ENCODE measurements at places on chromosomes 12 and 14.

DNA sequence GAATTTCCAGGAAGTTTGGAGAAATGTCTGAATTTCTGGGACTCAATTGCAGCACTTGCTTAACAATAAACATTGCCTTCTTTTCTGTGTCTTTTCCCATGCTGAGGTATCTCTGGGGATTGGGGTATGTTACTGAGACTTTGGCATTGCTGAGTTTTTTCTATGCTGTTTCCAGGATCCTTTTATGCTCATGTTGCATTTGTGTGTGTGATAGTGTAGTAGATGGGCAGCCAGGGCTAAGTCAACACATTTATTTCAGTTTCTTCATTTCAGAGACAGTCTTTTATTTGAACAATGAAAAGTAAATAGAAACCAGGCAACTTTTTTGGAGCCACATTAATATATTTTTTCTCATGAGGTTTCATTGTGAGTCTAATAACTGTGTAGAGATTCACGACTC is 1160.3 kb upstream of the TMEM132C start:
- DNase-seq = no peak

- no peak for DNase-seq
Measured at GRCh38 chr12:39364196-39364595, 78.7 kb downstream of the KIF21A start.

DNA sequence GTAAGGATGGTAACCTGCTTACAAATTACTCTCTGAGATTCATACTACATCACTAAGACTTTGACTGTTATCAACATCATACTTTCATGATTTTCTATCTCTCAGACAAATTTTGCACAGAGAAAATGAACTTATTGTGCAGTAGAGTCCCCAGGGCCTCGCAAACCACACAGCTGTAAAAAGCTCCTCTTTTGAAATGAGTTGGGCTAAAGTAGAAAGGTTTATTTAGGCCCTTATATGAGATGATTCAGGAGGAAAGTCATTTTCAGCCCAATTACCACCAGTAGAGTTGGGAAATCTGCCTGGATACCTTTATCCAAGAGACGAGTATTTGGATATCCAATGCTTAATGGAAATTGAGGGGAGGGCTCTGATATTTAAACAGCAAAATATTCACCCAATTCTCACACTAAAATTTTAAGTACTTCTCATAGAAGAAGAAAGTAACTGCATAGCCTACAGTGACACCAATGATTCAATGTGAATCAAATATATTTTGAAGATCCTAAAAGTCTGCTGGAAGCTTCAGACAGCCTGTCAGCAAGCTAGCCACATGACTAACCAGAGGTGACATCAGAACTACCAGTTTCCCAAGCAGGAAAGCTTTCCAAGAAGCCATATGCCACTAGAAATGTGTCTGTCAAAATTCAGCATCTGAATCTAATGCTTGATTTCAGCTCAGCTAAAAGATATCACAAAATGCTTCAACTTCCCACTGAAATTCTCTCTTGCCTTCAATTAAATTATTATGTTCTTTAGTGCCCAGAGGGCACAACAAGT is 190.1 kb upstream of the SYT1 start:
- no peak for DNase-seq

- DNase-seq = no peak
Measured at GRCh38 chr12:115160271-115161128, 476.5 kb upstream of the TBX3 start.

DNA sequence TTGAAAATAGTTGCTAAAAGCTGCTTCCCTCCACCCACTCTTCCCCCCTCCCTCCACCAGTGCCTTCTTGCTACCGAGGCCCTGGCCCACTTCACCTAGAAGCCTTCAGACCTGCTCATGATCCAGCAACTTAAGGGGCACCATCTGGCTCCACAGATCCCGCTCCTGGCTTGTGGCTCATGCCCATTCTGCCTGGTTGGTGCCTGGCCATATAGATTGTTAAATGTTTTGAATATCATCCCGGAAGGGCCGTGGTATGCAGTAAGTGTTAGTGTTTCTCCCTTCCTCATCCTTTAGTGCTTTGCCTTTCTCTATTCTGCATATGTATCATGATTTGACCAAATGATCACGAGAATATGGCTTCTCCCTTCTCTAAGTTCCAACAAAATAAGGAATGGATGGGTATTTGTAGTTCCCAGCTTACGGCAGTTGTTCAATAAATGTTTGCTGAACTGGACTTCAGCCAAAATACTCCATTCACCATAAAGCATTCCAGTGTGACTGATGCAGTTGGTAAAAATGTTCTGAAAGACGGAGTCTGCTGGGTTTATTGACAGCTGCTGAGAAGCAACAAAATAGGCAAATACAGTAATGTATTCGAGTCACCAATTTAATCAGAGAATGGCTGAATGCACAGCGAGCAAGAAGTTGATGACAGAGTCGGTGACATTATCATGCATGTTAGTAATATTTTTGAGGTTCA is 30.7 kb downstream of the GRIP1 start:
- DNase-seq = no peak

DNA sequence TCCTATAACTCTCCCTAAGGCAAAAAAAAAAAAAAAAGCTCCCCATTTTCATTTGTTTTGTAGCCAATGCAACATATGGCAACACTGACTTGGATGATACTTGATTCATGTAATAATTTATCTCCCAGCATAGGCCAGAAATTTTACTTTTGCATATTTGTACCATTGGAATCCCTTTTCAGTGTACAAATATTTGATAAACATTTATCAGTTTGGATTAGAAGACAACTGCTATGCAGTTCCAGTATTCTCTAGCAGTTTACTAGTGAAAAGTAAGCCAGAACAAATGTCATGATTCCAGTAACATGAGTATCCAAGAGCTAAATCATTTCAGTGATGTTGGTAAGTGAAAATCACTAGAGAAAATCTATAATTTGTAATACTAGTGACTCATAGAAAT is 392.3 kb downstream of the CCER1 start:
- DNase-seq = no peak

DNA sequence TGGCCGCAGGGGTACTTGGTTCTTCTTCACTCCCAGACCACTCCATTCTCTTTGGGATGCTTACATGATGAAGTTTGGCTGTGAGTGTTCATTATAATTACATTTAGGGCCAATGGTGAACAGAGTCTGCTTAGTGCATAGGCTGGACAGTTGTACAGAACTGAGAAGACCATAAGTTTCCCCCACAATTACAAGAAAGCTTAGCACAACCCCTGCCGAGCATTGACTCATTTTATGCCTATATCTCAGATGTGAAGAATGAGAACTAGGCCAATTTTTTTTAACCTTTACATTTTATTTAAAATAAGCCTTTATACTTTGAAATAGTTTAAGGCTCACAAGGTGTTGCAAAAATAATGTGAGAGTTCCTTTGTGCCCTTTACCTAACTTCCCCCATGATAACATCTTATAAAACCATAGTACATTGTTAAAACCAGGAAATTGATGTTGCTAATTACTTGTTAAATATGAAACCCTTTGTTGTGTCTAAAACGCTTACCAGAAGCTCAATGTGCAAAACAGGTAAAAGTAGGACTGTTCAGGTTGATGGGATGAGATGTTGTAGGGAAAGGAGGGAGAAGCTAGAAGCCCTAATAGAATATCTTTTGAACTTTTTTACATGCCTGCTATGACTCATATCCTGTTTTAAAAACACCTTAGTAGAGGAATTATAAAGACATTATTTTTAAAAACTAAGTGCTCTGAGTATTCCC is 47.2 kb downstream of the ALDH1L2 start:
- no peak for DNase-seq

DNA sequence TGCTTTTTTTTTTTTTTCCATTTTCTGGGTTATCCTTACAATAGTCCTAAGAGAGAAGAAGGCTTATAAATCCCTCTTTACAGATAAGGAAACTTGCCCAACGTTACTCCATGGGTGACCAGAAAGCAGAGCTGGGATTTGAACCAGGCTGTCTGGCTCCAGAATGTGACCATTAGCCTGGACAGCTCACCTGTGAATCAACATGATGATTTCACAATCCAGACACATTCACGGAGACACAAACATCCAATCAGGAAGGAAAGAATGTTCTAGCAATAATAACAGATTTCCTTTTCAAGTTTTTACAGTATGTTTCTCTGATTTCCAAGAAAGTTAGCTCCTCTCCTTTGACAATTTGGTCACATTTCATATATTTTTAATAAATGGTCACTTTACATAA is 118.3 kb downstream of the GALC start:
- DNase-seq = no peak

GRCh38 chr12:112480931-112481330 is 62.2 kb downstream of the PTPN11 start:
- no peak for DNase-seq

GRCh38 chr14:103014466-103015228 is 42.7 kb downstream of the CDC42BPB start:
- no peak for DNase-seq

GRCh38 chr12:46675736-46676135 is 150.1 kb downstream of the SLC38A4 start:
- no peak for DNase-seq

- DNase-seq = no peak
Measured at GRCh38 chr14:99041820-99042174, 230.2 kb downstream of the BCL11B start.

- no peak for DNase-seq
Measured at GRCh38 chr14:84988357-84988756, 541.6 kb upstream of the FLRT2 start.

- DNase-seq = peak; percentile 63
Measured at GRCh38 chr12:121579981-121580868, 598 bp downstream of the KDM2B start.

GRCh38 chr12:9646794-9647781 is 22.4 kb upstream of the CLEC2D start:
- DNase-seq = no peak

DNA sequence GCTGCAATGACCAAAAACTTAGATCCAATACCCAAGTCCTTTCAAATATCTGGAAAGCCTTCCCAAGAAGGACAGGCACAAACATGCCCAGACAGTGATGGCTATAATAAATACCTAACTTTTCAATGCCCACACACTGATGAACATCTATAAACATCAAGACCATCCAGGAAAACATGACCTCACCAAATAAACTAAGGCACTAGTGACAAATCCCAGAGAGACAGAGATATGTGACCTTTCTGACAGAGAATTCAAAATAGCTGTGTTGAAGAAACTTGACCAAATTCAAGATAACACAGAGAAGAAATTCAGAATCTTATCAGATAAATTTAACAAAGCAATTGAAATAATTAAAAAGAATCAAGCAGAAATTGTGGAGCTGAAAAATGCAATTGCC is 38.7 kb upstream of the INSM2 start:
- no peak for DNase-seq

GRCh38 chr14:89458713-89459420 is 41.8 kb upstream of the FOXN3 start:
- no peak for DNase-seq

DNA sequence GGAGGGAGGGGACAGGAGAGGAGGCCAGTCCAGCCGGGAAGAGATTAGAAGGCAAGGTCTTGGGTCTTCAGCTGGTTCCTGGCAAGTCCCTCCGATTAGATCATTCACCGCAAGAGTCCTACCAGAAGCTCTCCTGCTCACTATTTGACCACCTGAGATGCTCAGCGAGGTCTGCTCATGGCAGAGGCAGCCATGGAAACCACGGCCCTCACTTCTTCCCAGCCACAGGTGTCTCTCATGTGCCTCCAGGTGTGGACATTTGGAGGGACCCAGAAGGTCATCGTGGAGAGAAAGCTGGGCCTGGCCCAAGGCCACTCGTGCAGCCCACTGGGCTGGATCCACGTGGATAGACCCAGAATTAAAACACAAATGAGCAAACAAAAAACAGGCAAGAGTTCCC is 99.5 kb downstream of the DICER1 start:
- DNase-seq = no peak

DNA sequence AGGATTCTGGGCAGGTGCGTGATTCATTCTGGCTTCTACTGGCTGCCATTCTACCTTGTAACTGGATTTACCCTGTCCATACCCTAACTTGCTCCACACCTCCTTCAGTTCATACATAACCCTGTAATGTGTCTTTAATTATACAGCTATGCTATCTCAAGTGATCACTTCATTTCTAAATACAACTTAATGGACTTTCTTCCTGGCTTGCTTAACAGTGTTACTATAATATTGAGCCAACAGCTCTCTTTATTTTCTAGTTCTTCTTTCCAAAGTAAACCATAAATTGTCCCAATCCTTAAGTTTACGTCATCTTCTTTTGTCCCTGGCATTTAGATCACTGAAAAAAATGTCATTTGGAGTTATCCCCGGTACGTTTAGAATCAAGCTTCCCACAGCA is 75.9 kb upstream of the KCNJ8 start:
- DNase-seq = no peak

- DNase-seq = no peak
Measured at GRCh38 chr12:54082397-54082892, 28.8 kb downstream of the HOXC4 start.

- DNase-seq = no peak
Measured at GRCh38 chr12:53941187-53941586, 2.6 kb downstream of the HOXC13 start.

GRCh38 chr14:22218728-22219127 is 370.3 kb downstream of the DAD1 start:
- no peak for DNase-seq

- no peak for DNase-seq
Measured at GRCh38 chr14:79011091-79011919, 841.1 kb downstream of the NRXN3 start.

GRCh38 chr12:13471471-13471870 is 274.9 kb downstream of the EMP1 start:
- DNase-seq = no peak

- DNase-seq = no peak
Measured at GRCh38 chr14:103879570-103880347, 32.4 kb upstream of the PPP1R13B start.

DNA sequence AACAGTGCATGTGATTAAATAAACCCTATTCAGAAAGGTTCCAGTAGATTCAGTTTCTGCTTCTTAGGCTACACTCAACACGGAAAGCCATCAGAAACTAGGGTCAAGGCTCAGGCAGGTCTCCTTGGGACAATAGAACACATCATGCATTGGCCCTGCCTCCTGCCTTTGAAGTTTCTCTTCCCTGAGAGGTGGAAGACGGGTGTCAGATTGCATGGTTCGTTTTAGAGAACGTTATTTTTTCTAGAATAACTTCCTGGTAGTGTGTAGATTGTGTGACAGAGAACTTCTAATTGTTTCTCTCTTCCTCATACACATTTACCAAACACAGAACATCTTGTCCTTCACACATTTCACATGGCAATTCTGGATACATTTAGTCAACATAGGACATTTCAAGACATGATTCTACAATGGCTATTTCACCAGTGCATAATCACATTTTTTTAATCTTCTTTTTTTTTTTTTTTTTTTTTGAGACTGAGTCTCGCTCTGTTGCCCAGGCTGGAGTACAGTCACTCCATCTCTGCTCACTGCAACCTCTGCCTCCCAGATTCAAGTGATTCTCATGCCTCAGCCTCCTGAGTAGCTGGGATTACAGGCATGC is 106.6 kb upstream of the AMN1 start:
- no peak for DNase-seq

- DNase-seq = no peak
Measured at GRCh38 chr14:74482571-74482970, 10.5 kb downstream of the NPC2 start.

- no peak for DNase-seq
Measured at GRCh38 chr12:94566345-94566744, 84.0 kb downstream of the TMCC3 start.

DNA sequence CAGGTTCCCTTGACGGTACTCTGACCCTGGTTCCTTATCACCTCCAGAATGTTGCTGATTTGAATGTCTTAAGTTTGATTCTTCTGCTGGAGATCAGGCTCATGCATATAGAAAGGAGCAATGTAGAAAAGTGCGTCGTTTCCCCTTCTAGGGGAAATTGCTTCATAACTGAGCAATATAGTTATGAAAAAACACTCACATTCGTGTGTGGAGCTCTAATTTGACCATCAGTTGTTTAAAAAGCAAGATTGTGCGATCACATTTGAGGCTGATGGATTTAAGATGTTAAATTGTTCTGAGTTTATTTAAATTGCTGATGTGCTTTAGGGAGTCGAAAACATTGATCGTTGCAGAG is 19.2 kb downstream of the PELI2 start:
- DNase-seq = no peak

Data from stimulated activated CD8-positive, alpha-beta memory T cell treated with anti-CD3 and anti-CD28 coated beads, Interleukin-4, amount 100 ng/mL, for 1 hour (primary cell).